ENCODE measurements at places on chromosomes 13 and 19.

- DNase-seq = no peak
These were observed 289.9 kb downstream of the DACH1 start for GRCh38 chr13:71577127-71577526.

DNA sequence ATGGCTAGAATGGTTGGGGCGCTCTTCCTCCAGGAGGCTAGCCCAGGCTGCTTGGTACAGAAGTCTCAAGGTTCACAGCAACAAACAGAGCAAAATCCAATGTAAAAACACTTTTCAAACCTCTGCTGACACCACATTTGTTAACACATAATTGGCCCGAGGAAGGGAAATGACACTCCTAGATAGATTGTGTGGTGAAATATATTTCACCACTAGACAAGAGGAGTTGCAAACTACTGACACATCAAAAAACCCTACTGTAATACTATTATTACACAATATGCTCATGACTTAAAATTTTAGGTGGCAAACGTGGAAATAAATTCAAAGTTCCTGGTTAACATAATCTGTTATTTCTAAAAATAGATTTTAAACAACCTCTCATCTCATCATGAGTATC is 643.6 kb downstream of the PCDH9 start:
- DNase-seq = no peak

DNA sequence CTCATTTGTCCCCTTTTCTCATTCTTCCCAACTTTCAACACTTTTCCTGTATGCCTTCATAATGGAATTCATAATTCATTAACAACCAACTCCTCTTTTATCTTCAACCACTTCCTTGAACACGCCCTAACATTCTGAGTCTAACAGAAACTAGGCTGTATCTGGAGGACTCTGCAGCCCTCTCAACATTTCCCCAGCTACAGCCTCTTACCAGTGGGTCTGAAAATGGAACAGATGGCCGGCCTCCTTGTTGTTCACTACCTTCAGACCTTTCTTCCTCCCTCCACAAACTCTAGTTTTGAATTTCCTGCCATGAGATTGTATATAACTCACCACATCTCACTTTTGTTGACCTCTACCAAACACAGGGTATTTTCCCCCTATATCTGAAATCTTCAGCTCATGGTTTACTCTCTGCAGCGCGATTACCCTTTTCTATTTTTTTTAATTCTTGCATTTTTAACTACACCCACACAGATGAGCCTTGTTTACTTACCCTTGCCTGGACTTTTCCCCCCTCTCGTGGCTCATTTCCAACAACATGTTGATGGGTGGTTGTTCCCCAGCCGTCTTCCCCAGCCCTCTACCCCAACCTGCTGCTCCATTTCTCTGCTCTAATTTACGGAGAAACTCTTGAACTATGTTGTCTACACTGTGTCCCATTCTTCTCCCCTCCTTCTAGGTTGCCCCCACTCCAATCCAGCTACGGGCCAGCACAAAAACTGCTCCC is 846 bp downstream of the ZNF790 start:
- no peak for DNase-seq

- DNase-seq = no peak
These were observed 163.0 kb downstream of the FGF9 start for GRCh38 chr13:21833921-21834320.

DNA sequence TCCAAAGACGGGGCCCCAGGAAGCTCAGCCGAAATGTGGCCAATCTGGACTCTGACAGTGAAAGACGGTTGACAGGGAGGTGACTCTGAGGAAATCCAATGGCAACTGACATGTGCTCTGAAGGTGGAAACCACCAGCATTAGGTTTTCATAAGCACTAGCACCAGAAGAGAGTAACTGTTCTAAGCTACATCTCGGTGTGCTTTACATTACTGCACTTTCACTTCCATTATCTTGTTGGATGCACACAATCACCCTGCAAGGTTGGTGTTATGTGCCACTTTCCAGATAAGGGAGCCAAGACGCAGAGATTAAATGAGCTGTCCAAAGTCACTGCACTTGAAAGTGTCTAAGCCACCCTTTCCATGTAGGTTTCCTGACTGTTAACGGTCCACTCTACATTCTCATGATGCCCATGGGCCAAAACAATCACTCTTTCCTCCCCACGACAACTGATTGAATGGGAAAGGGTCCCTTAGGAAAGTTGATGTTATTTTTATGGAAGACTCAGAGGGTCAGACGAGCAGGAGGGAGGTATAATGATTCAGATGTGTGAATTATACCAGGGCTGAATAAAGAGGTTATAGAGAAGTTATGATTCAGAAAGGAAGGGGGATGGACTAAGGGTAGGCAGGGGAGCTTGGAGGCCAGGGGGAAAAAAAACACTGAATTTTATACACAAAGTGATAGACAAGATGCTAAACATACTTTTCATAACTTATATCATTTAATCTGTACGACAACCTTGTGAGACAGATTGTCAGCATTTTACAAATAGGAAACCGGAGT is 52.8 kb downstream of the RUBCNL start:
- DNase-seq = no peak

- DNase-seq = peak; percentile 66
These were observed 2.3 kb downstream of the JUNB start for GRCh38 chr19:12793290-12794195.

DNA sequence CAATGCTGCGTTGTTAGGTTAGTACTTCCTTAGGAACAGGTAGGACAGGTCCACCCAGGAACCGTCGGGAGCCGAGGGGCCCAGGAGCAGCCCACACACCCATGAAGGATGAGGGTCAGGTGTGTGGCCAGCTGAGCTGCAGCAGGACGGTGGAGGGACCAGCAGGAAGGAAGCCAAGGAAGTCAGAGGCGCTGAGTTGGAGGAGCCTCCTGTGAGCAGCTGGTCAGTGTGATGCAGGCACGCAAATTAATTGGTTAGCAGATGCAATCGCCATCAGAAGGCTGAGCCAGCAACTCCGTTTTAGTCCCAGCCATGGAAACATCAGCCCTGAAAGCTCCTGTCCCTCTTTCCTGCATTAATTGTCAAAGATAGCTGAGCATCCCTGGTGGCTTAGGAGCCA is 114.9 kb upstream of the SOX1 start:
- DNase-seq = no peak

- DNase-seq = no peak
These were observed 142.1 kb downstream of the POSTN start for GRCh38 chr13:37456506-37456905.

- DNase-seq = no peak
These were observed 252.8 kb downstream of the RFC3 start for GRCh38 chr13:34070544-34071303.

DNA sequence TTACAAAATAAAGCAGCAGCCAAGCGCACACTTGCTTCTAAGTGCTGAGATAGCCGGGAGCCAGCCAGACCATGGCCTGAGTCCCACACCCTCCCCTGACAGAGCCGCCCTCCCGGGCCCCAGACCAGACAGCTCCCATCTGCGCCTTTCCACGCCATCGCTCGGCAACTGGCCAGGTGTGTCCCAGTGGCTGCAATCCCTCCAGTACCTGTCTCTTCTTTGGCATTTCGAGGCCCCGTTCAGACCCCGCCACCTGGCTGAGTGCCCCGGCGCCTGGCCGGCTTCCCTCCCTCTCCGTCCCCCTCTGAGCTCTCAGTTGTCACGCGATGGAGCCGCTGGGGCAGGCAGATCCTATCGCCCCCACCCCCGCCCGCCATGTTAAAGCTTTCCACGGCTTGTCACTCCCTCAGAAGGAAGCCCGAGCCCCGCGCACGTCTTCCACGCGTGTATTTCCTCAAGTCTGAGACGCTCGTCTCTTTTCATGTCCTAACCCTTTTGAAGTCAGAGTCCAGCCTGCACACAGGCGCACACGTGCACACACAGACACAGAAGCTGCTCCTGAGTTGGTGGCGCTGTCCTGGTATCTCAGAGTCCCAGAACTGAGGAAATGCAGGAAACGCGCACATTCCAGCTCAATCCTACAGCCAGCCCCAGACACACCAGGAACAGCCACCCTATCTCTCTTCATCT is 7.9 kb downstream of the MLLT1 start:
- DNase-seq = no peak

DNA sequence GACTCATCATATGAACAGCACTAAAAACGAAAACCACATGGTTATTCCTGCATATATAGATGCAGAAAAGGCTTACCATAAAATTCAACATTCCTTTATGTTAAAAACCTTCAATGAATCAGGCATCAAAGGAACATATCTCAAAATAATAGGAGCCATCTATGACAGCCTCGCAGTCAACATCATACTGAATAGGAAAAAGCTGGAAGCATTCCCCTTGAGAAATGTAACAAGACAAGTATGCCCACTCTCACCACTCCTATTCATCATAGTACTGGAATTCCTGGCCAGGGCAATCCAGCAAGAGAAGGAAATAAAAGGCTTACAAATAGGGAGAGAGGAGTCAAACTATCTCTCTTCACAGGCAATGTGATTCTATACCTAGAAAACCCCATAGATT is 179.6 kb upstream of the HTR2A start:
- no peak for DNase-seq

- no peak for DNase-seq
These were observed 986.0 kb upstream of the SPRY2 start for GRCh38 chr13:81326913-81327312.

- DNase-seq = no peak
These were observed 604.6 kb upstream of the GPC6 start for GRCh38 chr13:92621985-92622384.

GRCh38 chr19:5586300-5587070 is 18.7 kb upstream of the TINCR start:
- DNase-seq = no peak

- DNase-seq = no peak
These were observed 673 bp downstream of the SPATA13 start for GRCh38 chr13:24161010-24161775.

- no peak for DNase-seq
These were observed 18.5 kb downstream of the TNFRSF19 start for GRCh38 chr13:23588666-23589065.

DNA sequence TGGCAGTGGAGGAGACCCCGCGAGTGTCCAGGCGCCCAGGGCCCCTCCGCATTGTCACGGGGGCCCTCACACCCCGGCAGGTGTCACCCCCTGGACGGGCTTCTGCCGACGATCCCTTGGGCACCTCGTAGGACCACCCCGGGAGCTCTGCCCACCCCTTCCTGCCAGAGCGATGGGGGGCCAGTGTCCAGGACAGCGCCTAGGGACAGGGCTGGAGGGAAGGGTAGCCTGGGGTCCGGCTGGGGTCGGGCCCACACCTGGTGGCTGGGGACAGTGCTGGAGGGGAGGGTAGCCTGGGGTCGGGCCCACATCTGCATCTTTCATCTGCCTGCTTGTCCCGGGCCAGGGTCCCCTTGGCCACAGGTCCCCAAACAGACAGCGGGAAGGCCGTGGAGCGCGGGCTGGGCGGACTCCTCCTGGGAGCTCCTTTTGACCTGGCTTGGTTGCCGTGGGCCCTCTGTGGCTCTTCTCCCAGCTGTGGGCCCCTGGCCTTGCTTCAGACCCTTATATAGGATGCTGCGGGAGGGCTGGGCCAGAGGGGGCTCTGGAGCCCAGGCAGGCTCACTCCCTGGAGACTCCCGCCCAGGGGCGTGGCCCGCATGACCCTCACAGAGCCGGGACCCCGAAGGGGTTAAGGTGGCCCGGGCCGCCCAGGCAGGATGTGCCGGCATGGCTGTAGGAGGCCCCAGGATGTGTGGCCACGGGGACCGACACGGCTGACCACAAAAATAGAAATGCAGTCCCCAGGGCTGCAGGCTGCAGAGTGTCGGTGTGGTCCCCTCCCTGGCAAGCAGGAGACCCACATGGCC is 74.1 kb upstream of the MCF2L start:
- no peak for DNase-seq

DNA sequence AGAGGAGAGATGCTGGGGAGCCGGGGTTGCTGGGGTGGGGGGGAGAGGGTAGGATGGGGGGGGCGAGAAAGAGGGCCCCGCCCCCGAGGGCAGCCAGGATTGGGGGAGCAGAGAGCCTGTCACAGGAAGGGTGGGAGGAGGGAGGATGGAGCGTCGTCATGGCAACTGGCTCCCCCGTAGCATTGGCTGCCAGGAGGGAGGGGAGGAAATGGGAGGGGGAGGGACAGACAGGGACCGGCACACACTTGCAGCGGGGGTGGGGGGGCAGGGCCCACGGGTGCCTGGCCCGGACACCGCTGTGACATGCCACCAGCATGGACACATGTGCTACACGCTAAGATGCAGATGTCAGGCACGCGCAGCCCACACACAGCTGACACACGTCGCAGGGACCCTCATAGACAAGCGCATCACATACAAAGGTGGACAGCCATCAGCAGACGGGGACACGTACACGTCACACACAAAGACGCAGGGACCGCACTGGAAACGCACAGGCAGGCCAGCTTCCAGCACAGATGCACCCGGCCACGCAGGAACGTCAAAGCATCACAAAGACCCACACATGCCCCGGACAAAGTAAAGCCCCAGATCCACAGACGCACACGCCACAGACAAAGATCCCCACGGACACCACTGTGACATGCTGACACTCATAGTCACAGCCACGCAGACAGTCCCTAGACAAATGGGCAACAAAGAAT is at the start of gene LMTK3:
Gene LMTK3 (minus strand): TSS at position 36 of the 704 bp plus-strand sequence. CDS start 259 bp downstream, outside the sequence.
- no peak for DNase-seq

GRCh38 chr13:26025196-26025595 is 26.6 kb downstream of the SHISA2 start:
- DNase-seq = no peak

DNA sequence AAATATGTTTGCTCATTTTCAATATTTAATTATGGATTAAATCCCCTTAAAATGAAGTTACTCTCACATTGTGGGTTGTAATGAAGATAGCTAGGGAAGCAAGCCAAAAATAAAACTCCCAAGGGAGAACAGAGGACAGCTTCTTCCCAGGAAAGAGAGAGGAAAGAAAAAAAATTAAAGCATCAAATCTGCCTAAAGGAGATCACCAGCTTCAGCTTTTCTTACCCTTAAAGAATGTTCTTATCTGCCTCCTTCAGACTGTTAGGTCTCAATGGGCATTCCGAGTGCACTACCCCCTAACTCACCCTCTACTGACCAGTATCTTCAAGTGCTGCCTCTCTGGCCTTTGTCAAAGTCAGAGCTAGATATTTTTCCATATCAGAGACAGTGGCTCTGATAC is 55.2 kb downstream of the XPO4 start:
- no peak for DNase-seq

DNA sequence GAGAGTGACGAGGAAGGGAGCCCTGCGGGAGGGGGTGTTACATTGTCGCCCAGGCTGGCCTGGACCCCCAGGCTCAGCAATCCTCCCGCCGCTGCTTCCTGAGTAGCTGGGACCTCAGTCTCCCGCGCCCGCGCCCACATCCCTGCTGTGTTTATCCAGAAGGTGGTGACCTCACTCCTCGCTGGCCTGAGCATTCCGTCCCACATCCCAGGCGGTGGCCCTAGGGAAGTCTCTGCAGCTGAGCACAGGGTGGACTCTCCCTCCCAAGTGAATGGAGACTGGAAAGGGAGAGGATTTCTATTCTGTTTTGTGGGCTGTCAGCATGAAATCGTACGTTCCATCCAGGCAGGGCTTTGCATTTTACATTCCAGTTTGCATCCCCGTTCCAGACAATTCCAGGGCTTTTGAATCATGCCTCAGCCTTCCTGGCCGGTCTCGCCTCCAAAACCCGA is 401 bp upstream of the ZNF765 start:
- DNase-seq = no peak

Data from esophagus squamous epithelium (tissue), 5 donors.